ENCODE measurements at places on chromosomes 6 and 20. TPM values are rescaled to one million over a fixed set of nuclear protein-coding genes. Genes with fewer than 3 reads are reported as not detected.

SEC23B gene
- total RNA-seq = 81.9 TPM

PLCB4 gene
- not detected for total RNA-seq

CLPSL2 gene
- not detected for total RNA-seq

KCNK16 gene
- total RNA-seq = not detected

MYMX gene
- total RNA-seq = not detected

ELOVL2 gene
- not detected for total RNA-seq

SNPH gene
- total RNA-seq = 3.6 TPM

All from activated naive CD8-positive, alpha-beta T cell treated with anti-CD3 and anti-CD28 coated beads for 36 hours (primary cell).